ENCODE measurements at places on chromosomes 2 and 18.

- DNase-seq = no peak
Measured at GRCh38 chr2:58629545-58630119, 388.5 kb upstream of the FANCL start.

GRCh38 chr2:2974982-2975381 is 402.6 kb downstream of the EIPR1 start:
- DNase-seq = no peak

DNA sequence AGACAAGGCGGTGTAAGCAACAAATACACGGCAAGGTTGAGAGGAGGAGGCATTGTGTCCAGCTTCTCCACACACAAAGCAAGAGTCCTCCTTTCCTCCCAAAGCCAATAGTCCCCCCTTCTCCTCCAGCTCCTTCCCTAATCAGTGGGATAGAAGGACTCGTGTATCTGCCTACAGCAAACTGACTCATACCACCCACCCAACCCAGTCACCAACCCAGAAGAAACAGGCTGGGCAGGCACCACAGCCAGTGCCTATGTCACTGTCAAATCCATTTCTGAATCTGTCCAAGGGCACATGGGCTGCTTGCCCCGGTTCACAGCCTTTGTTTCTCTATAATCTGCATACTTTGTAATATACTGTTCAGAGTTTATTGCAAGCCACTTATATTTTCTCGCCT is 19.2 kb upstream of the NMS start:
- no peak for DNase-seq

DNA sequence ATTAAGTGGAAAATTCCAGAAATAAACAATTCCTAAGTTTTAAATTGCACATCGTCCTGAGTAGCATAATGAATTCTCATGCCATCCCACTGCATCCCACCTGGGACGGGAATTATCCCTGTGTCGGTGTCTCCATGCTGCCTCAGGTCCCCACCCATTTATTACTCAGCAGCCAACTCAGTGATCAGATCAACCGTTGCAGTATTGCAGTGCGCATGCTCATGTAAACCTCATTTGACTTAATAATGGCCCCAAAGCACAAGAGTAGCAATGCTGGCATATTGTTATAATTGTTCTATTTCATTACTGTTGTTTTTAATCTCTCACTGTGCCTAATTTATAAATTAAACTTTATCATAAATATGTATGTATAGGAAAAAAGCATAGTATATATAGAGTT is 214.4 kb downstream of the METTL4 start:
- DNase-seq = no peak

GRCh38 chr2:150141226-150142001 is 346.1 kb downstream of the RND3 start:
- DNase-seq = no peak
